Sigmoid colon (tissue), 7 donors: ENCODE measurements at places on chromosomes 11 and 22. TPM values are rescaled to one million over a fixed set of nuclear protein-coding genes. Genes with fewer than 3 reads are reported as not detected.

The PRR33 gene
- total RNA-seq, result not detected

The OR5D14 gene
- not detected for total RNA-seq

The FAM83F gene
- total RNA-seq, result under 0.01 TPM

The PLA2G3 gene
- not detected for total RNA-seq

The FAM168A gene
- total RNA-seq, result 23.5 TPM

The BARX2 gene
- total RNA-seq, result not detected

The GALR3 gene
- total RNA-seq, result not detected

The RASD2 gene
- total RNA-seq, result 10.6 TPM

DNA sequence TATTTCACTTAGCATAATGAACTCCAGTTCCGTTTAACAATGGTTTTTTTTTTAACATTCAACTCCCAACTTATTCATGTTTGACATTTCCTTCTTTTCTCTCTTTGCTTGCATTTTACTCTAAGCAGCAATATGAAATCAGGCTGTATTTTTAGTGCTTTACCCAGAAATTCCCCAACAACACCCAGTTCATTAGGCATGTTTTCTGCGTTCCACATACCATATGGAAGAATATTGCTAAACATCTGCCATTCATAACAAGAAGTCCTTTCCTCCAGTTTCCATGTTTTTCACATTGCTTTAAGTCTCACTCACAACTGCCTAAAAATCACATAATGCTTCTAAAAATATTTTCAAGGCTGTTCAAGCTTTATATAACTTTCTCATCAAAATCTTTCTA is 45.8 kb downstream of the PLAAT5 start:
- no peaks in the 10 kb centered on the region for H3K27me3 ChIP-seq
- no peaks in the 10 kb centered on the region for H3K4me1 ChIP-seq
- H3K36me3 ChIP-seq, result no peaks in the 10 kb centered on the region
- no peak overlapping the region for H3K27ac ChIP-seq
- no peak for DNase-seq

GRCh38 chr22:26883393-26883792 is 226.0 kb downstream of the MIAT start:
- peaks cover 10% of the 10 kb centered on the region for H3K4me1 ChIP-seq
- H3K27me3 ChIP-seq, result no peaks in the 10 kb centered on the region
- H3K4me3 ChIP-seq, result no peak overlapping the region
- no peak overlapping the region for H3K27ac ChIP-seq
- no peak for DNase-seq

- H3K27me3 ChIP-seq, result no peaks in the 10 kb centered on the region
- H3K27ac ChIP-seq, result peak overlapping the region; percentile 99
- no peak overlapping the region for H3K4me3 ChIP-seq
- peak; percentile 92 for DNase-seq
- H3K36me3 ChIP-seq, result no peaks in the 10 kb centered on the region
These were observed 6.1 kb downstream of the CD81 start for GRCh38 chr11:2382936-2383851.

DNA sequence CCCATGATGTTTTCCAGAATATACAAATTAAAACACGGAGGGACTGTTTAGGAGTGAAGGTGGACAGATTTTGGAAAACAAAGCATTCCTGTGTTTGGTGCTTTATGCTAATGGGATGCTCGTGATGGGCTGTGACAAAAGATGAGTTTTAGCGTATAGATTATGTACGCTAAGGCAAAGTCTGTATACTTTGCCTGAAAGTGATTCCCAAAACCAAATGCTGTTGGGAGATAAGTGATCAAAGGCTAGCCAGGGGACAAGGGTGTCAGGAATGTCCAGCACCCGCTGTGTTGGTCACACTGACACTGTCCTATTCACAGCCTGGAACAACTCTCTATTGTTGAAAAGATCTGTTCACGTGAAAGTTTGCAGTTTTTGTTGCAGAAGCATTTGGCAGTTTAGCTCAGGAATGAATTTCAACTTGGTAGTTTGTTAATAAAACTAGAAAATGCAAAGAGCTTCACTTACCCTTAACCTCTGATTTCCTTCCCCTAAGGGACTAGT is 1.5 kb downstream of the JAM3 start:
- H3K27ac ChIP-seq, result peak overlapping the region; percentile 90
- no peaks in the 10 kb centered on the region for H3K27me3 ChIP-seq
- DNase-seq, result no peak
- H3K4me1 ChIP-seq, result peaks cover 10% of the 10 kb centered on the region

DNA sequence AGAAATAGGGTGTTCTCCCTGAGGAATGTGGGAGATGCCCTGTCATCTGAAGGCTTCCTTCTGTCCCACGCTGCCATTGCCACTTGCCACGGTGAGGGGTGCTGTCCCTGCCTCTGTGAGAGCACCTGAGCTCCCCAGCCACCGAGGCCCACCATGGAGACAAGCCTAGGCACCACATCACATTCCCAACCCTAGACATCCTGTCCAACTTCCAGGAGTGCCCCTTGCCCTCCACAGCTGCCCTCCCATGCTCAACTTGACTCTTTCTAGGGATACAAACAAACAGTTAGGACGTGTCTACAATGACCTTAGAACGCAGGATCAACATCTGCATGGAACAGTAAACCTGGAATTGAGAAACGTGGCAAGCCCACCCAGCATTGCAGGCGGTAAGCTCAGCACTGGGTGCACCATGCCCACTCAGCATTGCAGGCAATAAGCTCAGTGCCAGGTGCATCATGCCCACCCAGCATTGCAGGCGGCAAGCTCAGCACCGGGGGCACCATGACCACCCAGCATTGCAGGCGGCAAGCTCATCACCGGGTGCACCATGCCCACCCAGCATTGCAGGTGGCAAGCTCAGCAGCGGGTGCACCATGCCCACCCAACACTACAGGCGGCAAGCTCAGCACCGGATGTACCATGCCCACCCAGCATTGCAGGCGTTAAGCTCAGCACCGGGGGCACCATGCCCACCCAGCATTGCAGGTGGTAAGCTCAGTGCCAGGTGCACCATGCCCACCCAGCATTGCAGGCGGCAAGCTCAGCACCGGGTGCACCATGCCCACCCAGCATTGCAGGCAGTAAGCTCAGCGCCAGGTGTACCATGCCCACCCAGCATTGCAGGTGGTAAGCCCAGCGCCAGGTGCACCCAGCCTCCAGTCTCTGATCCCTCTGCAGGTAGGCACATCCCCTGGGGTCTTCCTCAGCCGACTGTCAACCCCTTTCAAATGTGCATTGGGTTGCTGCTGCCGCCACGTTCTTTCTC is 1463.9 kb downstream of the TBC1D22A start:
- no peak for DNase-seq
- no peak overlapping the region for H3K27ac ChIP-seq
- H3K27me3 ChIP-seq, result no peaks in the 10 kb centered on the region
- no peaks in the 10 kb centered on the region for H3K36me3 ChIP-seq
- no peaks in the 10 kb centered on the region for H3K4me1 ChIP-seq

- no peaks in the 10 kb centered on the region for H3K27me3 ChIP-seq
- peaks cover 13% of the 10 kb centered on the region for H3K36me3 ChIP-seq
- H3K27ac ChIP-seq, result no peak overlapping the region
- H3K4me1 ChIP-seq, result no peaks in the 10 kb centered on the region
These were observed 50.7 kb upstream of the SPATA19 start for GRCh38 chr11:133896028-133896427.

GRCh38 chr11:120238968-120239620 is 846 bp upstream of the POU2F3 start:
- H3K27me3 ChIP-seq, result peaks cover 20% of the 10 kb centered on the region
- H3K36me3 ChIP-seq, result no peaks in the 10 kb centered on the region
- no peak overlapping the region for H3K4me3 ChIP-seq
- H3K4me1 ChIP-seq, result peaks cover 9% of the 10 kb centered on the region
- no peak for DNase-seq

GRCh38 chr11:62988276-62988675 is 3.5 kb upstream of the SLC22A6 start:
- H3K4me1 ChIP-seq, result no peaks in the 10 kb centered on the region
- DNase-seq, result no peak
- no peak overlapping the region for H3K4me3 ChIP-seq
- H3K36me3 ChIP-seq, result no peaks in the 10 kb centered on the region

GRCh38 chr11:131561501-131561900 is 191.1 kb downstream of the NTM start:
- DNase-seq, result no peak
- no peak overlapping the region for H3K4me3 ChIP-seq
- H3K27ac ChIP-seq, result no peak overlapping the region

- no peak for DNase-seq
- no peak overlapping the region for H3K4me3 ChIP-seq
- peaks cover 2% of the 10 kb centered on the region for H3K4me1 ChIP-seq
- H3K27me3 ChIP-seq, result no peaks in the 10 kb centered on the region
- H3K36me3 ChIP-seq, result no peaks in the 10 kb centered on the region
- H3K27ac ChIP-seq, result peak overlapping the region; percentile 80
These were observed 17.0 kb downstream of the SLC43A1 start for GRCh38 chr11:57498540-57498939.

DNA sequence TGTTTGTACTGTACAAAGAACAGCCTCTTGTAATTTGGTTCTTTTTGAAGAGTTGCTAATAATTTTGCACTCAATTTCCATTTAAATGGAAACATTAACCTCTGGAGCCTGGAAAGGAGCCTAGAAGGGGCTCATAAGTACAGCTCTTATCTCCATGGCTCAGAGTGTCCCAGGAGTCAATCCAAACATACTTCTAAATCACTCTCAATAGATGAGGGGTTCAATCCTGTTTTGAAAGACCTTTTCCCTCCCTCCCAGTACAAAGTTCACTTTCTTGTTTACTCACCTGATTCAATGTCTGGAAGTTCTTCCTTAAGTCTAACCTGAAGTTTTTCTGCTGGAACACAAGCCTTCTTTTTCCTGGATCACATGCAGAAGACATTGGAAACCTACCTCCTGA is 273.0 kb upstream of the PLET1 start:
- H3K4me1 ChIP-seq, result no peaks in the 10 kb centered on the region
- no peaks in the 10 kb centered on the region for H3K27me3 ChIP-seq
- H3K36me3 ChIP-seq, result no peaks in the 10 kb centered on the region

GRCh38 chr11:124538019-124538418 is 5.4 kb downstream of the OR8B12 start:
- no peaks in the 10 kb centered on the region for H3K36me3 ChIP-seq
- no peak overlapping the region for H3K27ac ChIP-seq
- no peaks in the 10 kb centered on the region for H3K4me1 ChIP-seq
- no peak overlapping the region for H3K4me3 ChIP-seq

- H3K4me3 ChIP-seq, result no peak overlapping the region
- no peak overlapping the region for H3K27ac ChIP-seq
- no peak for DNase-seq
- no peaks in the 10 kb centered on the region for H3K4me1 ChIP-seq
These were observed 12.5 kb upstream of the MRPL16 start for GRCh38 chr11:59822989-59823566.

GRCh38 chr11:70747921-70748320 is 349.6 kb downstream of the CTTN start:
- H3K4me1 ChIP-seq, result no peaks in the 10 kb centered on the region
- H3K27me3 ChIP-seq, result no peaks in the 10 kb centered on the region
- H3K36me3 ChIP-seq, result no peaks in the 10 kb centered on the region
- no peak overlapping the region for H3K27ac ChIP-seq
- no peak overlapping the region for H3K4me3 ChIP-seq

GRCh38 chr11:67663532-67664212 is 10.8 kb downstream of the ALDH3B2 start:
- H3K36me3 ChIP-seq, result no peaks in the 10 kb centered on the region
- H3K4me3 ChIP-seq, result no peak overlapping the region
- no peaks in the 10 kb centered on the region for H3K4me1 ChIP-seq
- no peak for DNase-seq
- no peaks in the 10 kb centered on the region for H3K27me3 ChIP-seq
- H3K27ac ChIP-seq, result no peak overlapping the region

DNA sequence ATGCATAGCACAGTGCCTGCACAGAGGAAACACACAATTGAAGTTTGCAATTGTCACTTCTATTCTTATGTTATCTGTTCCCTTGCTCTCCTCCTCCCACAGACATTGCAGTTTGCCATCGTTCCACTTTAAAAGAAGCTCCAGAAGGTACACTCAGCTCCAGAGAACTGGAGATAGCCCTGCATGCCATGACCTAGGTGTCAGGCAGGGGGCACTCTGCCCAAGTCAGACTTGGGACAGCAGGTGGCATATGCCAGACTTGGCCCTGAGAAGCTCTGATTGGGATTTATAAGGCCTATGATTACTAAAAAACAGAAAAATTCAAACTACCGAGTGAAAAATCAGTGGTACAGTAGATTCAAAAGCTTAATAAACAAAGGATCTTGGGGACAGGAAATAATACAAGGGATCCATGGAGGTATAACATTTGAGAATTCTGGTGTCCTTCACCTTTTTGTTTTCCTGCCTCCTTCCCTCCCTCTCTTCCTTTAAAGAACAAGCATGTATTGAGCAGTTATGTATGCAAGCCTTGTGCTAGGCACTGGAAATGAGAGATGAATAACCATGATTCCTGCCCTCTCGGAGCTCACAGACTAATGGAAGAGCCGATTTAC is 40.0 kb downstream of the TENM4 start:
- no peak overlapping the region for H3K27ac ChIP-seq
- no peak overlapping the region for H3K4me3 ChIP-seq
- no peaks in the 10 kb centered on the region for H3K36me3 ChIP-seq
- H3K4me1 ChIP-seq, result no peaks in the 10 kb centered on the region
- H3K27me3 ChIP-seq, result no peaks in the 10 kb centered on the region
- DNase-seq, result no peak

DNA sequence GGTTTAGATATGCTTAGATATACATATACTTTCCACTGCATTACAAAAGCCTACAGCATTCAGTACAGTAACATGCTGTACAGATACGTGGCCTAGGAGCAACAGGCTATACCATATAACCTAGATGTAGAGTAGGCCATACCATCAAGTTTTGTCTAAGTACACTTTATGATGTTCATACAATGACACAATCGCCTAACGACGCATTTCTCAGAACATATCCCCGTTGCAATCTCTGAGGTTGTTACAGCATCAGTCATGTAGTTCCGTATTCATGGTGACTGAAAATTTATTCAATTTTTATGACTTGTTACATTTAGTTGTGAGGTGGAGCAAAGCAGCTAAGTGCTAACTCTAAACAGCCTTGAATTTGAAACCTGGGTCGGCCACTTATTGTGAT is 6.7 kb downstream of the ZBTB44 start:
- H3K27me3 ChIP-seq, result no peaks in the 10 kb centered on the region
- no peak overlapping the region for H3K4me3 ChIP-seq
- no peak for DNase-seq
- H3K27ac ChIP-seq, result no peak overlapping the region
- H3K36me3 ChIP-seq, result no peaks in the 10 kb centered on the region

DNA sequence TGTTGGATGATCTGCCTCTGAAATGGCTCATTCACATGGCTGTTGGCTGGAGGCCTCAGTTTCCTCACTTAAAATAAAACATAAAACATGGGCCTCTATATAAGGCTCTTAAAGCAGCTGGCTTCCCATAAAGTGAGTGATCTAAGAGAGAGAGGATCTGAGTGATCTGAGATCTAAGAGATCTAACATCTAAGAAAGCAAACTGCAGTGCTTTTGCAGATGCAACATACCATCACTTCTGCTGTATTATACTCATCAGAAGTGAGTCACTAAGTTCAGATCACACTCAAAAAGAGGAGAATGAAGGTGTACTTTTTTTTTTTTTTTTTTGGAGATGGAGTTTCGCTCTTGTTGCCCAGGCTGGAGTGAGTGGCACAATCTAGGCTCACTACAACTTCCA is 18.1 kb upstream of the HSPA8 start:
- no peaks in the 10 kb centered on the region for H3K4me1 ChIP-seq
- H3K4me3 ChIP-seq, result no peak overlapping the region
- H3K27ac ChIP-seq, result no peak overlapping the region
- no peaks in the 10 kb centered on the region for H3K36me3 ChIP-seq
- H3K27me3 ChIP-seq, result no peaks in the 10 kb centered on the region
